ENCODE measurements at places on chromosomes 12 and 14.
A peak's percentile ranks its signal among the peaks of the same experiment; 100 is the strongest.

GRCh38 chr12:96143827-96144565 is 50.2 kb upstream of the ELK3 start:
- no peak for DNase-seq

DNA sequence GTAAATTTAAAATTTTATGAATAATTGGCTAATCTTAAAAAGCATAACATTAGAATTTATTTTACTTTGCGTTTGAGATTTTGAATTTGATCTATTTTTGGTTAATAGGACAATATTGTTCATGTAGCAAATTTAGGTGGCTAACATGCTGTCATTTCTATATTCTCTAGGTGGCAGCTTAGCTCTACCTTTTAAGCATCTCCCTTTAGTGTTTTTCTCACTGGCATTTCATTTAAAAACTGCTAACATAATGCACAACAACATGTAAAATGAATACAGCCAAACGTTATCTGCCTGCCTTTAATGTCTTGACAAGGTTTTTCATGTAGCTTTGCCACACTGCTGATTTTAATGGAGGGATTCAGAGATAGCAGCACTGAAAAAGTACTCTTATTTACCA is 272.4 kb upstream of the FBXO33 start:
- DNase-seq: no peak

DNA sequence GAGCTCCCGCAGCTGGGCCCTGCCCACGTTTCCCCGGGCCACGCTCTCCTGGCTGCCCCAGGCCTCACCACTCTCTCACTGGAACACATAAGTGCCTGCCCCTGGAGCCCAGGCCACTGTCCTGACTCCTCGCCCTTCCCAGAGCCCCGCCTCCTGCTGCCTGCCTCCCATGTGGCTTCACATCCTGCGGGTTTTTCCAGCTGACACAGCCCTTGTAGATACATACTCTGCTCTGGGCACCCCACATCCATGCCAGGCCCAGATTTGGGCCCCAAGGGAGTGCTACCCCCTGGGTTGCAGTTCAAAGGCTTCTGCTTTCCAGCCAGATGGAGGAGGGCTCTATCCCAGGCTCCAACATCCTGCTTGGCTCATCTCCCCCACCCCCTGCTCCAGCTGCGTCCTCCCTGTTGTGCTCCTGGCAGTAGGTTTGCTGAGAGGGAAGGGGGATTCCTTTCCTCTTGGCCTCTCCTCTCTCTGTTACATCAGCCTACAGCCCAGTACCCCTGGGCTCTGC is 60.1 kb downstream of the TSPAN9 start:
- DNase-seq: no peak

DNA sequence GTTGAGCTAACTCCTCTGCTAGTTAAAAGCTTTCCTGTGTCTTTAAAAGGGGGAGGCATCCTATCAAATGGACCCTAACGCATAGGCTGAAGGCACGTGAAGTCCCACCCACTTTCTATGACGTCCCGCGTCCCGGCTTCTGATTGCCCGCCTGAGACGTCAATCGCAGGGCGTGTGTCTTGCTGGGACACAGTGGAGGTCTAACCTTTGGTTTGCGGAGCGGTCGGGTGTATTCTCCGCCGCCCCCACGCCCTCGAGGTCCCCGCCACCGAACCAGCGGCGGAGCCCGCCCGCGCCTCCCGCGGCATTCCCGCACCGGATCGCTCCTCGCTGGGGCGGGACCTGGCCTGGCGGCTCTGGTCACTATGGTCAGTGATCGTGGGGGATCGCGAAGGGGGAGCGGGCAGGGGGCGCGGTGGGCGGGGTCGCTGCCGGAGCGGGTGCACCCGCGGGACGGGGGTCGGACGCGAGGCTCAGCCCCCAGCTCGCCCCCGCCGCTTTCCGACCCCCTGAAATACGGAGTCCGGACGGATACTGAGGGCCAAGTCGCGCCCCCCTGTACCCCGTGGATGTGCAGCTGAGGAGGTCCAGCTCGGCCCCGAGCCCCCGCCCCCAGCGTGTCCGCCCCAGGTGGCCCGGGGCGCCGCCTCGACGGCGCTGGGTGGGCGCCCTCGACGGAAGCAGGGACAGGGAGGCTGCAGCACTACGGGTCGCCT is at the start of gene OTUB2:
Gene OTUB2, plus strand, starts transcription at position 168 of the 716 bp plus-strand sequence. Its CDS starts 198 bp downstream, at position 366.
- peak; percentile 92 for DNase-seq

- DNase-seq: no peak
These were observed 174.6 kb upstream of the TBX3 start for GRCh38 chr12:114858388-114859146.

- no peak for DNase-seq
These were observed 40.9 kb downstream of the KCTD10 start for GRCh38 chr12:109436188-109436560.

DNA sequence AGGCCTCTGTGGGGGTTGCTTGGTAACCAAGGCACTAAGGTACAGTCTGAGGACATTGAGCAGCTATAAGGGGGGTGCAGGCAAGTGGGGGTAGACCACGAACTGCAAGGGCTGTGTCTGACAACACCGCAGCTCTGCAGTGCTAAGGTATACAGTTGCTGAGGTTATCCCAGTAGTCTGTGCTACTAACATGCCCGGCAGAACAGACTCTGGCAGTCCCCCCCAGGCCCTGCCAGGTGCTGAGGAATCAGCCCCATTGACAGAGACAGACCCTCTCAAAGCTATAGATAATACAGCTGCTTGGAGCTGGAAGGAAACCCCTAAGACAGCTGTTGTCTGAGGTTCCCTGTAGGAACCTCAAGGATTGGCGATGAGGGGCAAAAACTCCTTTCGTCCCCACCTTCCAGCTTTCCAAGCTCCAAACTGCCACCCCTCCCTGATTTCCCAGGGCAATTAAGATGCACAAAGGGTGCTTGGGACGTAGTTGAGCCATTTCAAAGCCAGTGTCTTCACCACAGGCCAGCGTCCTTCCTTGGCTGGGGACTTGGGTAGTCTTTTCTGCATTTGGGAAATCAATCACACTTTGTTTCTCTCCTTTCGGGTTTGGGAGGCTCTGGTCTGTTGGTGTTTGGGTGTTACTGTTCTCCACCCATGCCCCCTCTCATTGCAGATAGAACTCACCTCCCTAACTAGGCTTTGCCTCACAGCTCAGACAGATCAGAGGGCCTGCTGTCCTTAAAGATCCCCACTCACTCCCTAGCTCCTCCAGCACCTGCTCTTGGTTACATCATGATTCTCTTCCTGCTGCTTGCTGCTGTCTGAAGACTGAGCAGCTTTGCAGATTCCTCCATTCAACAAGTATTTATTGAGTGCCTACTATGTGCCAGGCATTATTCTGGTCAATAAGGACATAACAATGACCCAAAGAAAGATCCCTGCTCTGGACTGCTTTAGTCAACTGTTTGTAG is 2.0 kb upstream of the MYH7 start:
- no peak for DNase-seq

GRCh38 chr14:64119500-64119899 is 174.7 kb downstream of the ESR2 start:
- DNase-seq: no peak

- DNase-seq: no peak
These were observed 28.4 kb downstream of the TXNRD1 start for GRCh38 chr12:104243971-104244370.

GRCh38 chr12:113820842-113821241 is 145.3 kb downstream of the RBM19 start:
- no peak for DNase-seq

GRCh38 chr12:77932216-77932615 is 101.5 kb downstream of the NAV3 start:
- DNase-seq: no peak

DNA sequence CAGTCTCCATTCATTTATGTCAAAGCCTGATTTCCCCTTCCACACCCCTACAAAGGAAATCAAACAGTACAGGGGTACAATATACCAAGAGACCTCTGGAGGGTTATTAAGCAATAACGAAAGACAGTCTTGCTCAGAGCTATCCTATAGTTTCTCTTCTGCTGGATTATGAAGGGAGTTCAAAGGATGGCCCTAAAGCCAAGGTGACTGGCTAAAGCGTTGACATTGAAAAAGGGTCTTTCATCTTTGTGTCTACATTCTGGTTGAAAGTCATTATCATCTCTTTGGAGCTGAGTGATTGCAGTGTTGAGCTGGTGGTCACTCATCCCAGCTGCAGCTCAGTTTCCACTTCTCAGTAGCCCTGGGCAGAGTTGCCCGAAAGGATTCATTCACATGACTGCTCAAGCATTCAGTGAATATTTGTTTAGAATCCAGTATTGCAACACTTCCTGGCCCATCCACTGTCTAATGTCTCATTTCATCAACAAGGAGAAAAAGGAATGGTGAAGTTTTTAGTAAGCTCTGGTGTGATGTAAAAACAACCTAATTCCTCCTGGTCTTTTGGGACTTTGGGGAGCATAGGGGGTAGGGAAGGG is 19.2 kb upstream of the TBX5 start:
- no peak for DNase-seq

DNA sequence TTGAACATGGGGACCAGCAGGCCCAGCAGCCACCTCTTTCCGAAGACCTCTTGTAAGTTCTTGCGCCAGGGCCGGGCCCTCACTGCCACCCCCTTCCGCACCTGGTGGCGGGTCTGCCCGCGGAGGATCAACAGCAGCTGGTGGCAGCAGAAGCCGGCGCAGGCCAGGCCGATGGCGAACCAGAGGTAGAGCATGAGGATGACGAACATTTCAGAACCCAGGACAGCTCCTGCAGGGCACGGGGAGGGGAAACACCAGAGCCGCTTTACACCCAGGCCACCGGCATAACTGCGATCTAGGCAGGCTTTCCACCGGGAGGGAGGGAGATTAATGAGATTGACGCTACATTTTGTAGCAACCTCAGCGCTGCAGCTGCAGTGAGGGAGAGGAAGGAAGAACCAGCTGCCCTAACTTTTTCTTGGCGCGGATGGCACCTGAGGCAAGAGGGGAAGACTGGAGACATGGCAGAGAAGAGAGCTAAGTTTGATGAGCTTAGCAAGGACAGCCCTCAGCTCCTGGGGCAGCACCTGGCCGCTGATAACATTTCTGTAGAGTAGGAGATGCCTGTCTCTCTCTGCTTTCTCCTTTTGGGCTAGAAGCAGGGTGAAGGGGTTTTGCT is 7.8 kb downstream of the ZDHHC22 start:
- peak; percentile 48 for DNase-seq

DNA sequence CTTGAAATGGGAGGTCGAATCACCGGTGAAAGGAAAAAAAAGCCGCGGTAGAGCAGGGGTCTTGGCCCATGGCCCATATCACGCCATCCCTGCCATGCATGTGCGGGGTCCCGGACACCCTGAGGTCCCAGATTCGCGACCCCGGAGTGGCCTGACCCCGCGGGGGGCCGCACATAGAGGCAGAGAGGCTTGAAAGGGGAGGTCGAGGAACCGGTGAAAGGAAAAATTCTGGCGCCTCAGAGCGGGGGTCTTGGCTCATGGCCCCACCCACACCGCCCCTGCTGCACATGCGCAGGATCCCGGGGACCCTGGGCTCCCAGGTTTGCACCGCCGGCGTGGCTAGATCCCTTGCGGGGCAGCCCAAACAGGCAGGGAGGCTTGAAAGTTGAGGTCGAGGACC is 319.8 kb downstream of the ALG10 start:
- DNase-seq: no peak

- DNase-seq: no peak
These were observed 168.6 kb downstream of the STXBP6 start for GRCh38 chr14:24881116-24881893.

GRCh38 chr12:45122768-45123380 is 72.0 kb upstream of the DBX2 start:
- DNase-seq: no peak

DNA sequence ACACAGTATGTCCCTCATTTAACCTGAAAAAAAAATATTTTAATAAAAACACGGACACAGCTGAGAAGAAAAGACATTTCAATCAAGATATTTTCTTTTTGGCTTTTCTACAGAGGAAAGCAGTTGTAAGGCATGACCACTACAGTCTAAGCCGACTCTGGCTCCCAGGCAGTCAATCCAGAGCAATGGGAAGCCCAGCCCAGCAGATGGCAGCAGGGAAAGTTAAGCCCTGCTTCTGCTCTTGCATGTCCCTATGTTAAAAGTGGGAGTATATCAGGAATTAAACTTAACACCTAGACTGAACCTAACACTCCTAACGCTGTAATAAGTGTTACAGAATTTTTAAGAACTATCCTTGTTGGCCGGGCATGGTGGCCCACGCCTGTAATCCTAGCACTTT is 19.5 kb upstream of the HAL start:
- no peak for DNase-seq

DNA sequence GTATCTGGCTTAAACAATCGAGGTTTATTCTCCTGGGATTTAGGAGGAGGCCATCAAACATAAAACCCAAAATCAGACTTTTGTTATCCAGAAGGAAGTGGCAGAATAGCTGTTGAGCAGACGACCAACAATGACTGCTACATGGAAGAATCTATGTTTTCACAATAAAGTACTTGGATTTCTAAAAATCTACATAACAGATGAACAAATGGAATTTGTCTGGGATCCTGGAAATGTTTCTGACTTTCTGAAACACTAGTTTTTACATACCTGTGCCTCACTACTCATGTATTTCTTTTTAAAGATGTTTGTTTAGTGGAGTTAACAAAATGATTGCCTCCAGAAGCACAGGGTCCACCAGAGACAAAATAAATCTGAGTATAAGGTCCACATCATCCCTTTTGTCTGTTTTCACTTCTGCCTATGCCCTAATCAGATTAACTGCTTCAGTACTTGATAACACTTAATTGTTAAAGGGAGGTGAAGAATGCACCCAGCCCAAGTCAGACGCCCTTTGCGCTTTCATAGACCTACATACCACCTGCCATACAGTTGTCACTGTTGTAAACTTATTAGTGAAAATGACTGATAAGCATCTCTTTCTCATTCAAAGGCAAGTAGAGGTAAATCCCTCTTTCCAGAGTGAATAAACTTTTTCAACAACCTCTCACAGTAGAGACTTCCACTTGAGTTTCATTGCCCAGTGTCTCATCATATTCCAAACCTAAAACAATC is 164.6 kb downstream of the EGLN3 start:
- no peak for DNase-seq

Data from effector CD4-positive, alpha-beta T cell (primary cell).